Epithelial cell of umbilical artery (primary cell): ENCODE measurements at places on chromosomes 1 and 21. TPM values are rescaled to one million over a fixed set of nuclear protein-coding genes. Genes with fewer than 3 reads are reported as not detected.

The LRRN2 gene
- not detected in 2 replicates for total RNA-seq

The KRTAP21-2 gene
- not detected in 2 replicates for total RNA-seq

The GJC2 gene
- 0.61 and 0.97 TPM in 2 replicates for total RNA-seq

The ITLN1 gene
- total RNA-seq = not detected in 2 replicates

The KCNA2 gene
- total RNA-seq = not detected in 2 replicates

The TSEN15 gene
- total RNA-seq = 28.6 and 51.1 TPM in 2 replicates

The OXCT2 gene
- 1.8 and 2.3 TPM in 2 replicates for total RNA-seq

The KCNJ15 gene
- total RNA-seq = 0.32 and 0.46 TPM in 2 replicates

The RHD gene
- total RNA-seq = not detected in 2 replicates

The LAMTOR2 gene
- 60.0 and 82.2 TPM in 2 replicates for total RNA-seq

The FMO3 gene
- total RNA-seq = not detected in 2 replicates

The ADAMTS4 gene
- total RNA-seq = 16.0 and 16.6 TPM in 2 replicates

The LCE1A gene
- not detected in 2 replicates for total RNA-seq

The F3 gene
- 0.91 and 2.3 TPM in 2 replicates for total RNA-seq
